ENCODE measurements at places on chromosomes 6 and 20. TPM values are rescaled to one million over a fixed set of nuclear protein-coding genes. Genes with fewer than 3 reads are reported as not detected.

GGTLC1 gene
- not detected for total RNA-seq

SNAP91 gene
- total RNA-seq, result 2.7 TPM

GRCh38 chr20:40331807-40332560 is 357.1 kb downstream of the MAFB start:
- no peak for DNase-seq

GRCh38 chr6:157087974-157088373 is 235.3 kb downstream of the TMEM242 start:
- DNase-seq, result no peak

DNA sequence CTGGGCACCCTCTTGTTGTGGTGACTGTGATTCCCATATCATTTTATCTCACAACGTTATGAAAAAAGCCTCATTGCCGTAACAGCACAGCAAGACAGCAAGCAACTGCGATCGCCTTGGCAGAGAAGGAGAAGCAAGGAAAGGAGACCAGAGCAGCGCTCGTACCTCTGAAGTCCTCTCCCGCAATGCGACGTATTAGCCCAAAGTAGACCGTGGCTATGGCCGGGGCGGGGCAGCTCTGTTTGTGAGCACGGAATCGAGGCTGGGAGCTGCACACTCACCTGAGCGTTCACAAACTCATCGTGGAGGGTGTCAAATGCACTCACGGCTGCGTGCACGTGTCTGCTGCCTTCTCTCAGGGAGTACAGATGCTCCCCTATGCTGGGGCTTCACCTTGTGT is 76.1 kb downstream of the YTHDF1 start:
- DNase-seq, result no peak

GRCh38 chr20:13913131-13913530 is 77.3 kb downstream of the SEL1L2 start:
- DNase-seq, result no peak

DNA sequence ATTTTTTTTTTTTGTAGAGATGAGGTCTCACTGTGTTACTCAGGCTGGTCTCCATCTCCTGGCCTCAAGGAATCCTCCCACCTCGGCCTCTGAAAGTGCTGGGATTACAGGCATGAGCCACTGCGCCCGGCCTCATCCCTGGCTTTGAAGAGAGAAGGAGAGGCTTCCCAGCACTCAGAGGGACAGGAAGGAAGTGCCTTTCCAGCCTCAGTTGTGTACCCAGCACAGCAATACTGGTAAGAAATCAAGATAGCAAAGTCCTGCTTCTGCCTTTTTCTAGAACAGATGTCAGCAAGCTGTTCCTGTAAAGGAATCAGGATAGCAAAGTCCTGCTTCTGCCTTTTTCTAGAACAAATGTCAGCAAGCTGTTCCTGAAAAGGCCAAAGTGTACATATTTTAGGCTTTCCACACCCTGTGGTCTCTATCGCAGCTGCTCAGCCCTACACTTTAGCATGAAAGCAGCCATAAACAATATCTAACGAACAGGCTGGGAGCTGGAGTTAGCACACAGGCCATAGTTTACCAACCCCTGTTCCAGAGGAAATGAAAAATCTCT is 6.3 kb upstream of the PLTP start:
- no peak for DNase-seq

GRCh38 chr6:154247119-154247861 is 109.3 kb downstream of the IPCEF1 start:
- DNase-seq, result no peak

GRCh38 chr6:159217595-159218275 is 48.5 kb downstream of the FNDC1 start:
- no peak for DNase-seq

Measured in sciatic nerve (tissue), 2 donors.